Posterior cingulate gyrus (tissue), 11 donors: ENCODE measurements at places on chromosomes 4 and X.

- DNase-seq = no peak
Measured at GRCh38 chr4:128633067-128633466, 176.4 kb upstream of the JADE1 start.

GRCh38 chr4:68581383-68582338, 5.5 kb upstream of the UGT2B17 start:
- DNase-seq = no peak

DNA sequence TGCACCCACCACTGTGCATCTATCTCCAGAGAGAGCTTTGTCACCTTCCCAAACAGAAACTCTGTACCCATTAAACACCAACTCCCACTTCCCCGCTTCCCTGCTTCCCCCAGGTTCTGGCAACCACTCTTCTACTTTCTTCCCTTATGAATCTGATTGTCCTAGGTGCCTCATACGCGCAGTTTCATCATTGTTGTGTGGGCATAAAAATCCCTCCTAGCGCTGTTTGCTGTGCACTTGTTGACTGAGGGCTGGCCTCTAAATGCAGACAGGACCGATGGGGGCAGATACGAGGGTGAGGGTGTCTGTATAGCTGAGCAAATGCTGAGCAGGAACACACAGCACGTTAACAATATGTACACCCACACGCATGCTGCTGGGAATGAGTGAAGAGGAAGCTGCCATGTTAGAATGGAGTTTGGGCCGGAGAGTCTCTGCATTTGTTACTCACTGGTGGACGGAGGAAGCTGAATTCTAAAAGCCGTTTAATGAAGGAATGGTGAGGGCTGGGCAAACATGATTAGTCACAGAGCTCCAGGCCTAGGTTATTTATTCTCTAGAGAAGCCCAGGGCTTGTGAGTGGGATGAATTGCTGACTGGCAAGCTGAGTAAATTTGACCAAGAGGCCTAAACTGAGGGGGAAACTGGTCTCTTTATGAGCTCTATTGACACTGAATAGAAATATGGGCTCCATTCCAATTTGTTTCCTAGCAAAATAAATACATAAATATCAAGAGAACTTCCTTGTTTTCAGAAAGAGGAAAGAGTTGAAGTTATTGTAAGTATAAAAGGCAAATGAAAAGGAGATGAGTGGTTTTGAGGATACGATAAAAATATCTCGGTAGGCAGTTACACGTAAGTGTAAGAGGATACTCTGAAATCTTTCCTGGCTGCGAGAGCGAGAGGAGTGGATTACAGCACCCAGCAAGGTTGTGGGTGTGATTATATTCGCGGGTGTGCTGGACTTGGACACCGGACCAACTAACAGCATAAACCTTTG, 95.9 kb upstream of the RPS6KA3 start:
- DNase-seq = no peak

DNA sequence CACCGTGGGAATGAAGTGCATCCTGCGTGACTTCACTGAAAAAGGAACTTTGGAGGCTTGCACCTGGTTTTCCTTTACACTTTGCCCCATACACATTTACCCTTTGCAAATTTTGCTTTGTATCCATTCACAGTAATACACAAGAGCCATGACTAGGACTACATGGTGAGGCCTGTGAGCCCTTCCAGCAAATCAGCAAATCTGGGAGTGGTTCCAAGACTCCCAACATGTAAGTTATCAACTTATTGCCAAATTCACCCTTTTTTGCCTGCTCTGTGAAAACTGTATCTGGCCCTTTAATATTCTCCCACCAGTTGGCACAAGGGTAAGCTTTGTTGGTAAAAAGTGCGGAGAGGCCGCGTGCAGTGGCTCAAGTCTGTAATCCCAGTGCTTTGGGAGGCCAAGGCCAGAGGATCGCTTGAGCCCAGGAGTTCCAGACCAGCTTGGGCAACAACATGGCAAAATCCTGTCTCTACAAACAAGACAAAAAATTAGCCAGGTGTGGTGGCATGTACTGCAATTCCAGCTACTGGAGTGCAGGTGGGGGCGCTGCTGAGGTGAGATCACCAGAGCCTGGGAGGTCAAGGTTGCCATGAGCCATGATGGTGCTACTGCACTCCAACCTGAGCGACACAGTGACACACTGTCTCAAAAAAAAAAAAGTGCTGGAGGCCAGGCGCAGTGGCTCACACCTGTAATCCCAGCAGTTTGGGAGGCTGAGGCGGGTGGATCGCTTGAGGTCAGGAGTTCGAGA, 5.0 kb downstream of the PRMT9 start:
- DNase-seq = no peak

DNA sequence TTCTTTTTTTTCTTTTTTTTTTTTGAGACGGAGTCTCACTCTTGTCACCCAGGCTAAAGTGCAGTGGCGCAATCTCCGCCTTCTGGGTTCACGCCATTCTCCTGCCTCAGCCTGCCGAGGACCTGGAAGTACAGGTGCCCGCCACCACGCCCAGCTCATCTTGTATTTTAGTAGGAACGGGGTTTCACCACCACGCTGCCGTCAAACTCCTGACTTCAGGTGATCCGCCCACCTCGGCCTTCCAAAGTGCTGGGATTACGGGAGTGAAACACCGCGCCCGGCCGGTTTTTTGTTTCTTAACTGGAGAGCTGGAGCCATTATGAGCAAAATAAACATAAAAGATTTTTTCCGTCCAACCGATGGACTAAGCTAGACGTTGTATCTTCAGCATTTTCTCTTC, 1.9 kb upstream of the WDR17 start:
- DNase-seq = peak; percentile 69

GRCh38 chr4:27251771-27252170, 391.1 kb downstream of the STIM2 start:
- no peak for DNase-seq

DNA sequence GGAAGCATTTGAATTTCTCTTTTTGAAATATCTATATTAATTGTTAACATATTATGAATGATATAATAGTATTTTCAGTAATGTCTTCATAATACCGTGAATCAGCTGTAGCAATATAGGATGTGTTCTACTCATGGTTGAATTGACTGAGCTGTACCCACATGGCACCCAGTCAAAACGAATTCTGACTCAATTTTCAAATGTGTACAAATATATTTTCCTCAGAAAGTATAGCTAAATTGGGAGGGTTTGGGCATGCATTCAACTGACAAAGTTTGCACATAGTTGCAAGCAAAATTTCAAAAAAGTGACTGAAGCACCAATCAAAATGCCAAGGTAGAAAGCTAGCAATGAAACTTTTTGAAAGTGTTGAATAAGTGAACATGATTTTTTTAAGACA, 188.9 kb downstream of the NAF1 start:
- no peak for DNase-seq

GRCh38 chrX:153910446-153910845, 6.0 kb downstream of the AVPR2 start:
- no peak for DNase-seq

- no peak for DNase-seq
Measured at GRCh38 chr4:23779839-23780238, 110.0 kb downstream of the PPARGC1A start.

DNA sequence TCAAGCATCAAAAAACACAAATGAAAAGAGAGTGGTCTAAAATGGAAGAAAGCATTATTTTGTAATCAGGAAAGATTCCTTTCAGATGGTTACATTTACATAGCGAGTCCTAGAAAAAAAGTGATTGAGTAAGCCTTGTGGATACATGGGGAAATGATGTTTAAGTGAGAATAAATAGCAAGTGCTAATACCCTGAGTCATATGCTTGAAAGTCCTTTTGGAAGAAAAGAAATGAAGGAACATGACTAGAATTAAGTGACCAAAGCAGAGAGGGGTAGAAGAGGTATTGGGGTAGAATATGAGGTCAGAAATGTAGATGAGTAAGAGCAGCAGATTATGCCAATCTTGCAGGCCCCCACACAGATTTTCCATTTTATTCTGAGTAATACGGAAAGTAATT, 814.8 kb upstream of the GRID2 start:
- DNase-seq = no peak

DNA sequence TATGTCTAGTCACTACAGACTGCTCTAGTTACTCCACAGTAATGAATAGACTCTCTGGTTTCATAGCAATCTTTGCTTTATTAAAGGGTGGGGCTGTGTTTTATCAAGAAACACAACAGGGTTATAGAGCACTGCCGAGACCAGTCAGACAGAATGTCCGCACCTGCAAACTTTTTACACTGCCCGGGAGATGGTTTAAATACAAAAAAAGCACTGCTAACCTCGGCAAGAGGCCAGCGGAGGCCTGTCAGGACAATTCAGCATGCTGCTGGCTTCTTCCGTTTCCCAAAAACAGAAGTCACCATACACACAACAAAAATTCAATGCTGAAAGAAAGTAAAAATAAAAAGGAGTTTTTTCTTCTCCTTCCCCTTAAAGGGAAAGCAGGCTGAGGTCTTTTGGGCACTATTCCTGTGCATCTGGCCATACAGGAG, 67.4 kb downstream of the IRF2 start:
- no peak for DNase-seq

DNA sequence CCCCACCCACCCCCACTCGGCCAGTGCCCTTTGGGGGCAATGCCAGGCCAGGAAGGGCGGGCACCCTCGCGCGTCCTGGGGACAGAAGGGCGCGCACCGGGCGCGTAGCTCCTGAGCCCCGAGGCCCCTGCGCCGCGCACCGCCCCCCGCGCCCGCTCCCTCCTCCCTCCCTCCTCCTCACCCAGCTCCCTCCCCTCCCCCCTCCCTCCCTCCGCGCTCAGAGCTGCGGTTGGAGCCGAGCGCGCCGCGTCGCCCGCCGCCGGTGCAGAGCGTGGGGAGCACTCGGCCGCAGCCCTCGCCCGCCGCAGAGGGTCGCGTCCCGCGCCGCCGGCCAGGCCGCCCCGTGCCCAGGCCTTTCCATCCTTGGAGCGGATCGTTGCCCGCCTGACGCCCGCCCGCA, at the start of gene ATP2B3:
TSS of gene ATP2B3 (plus strand) at position 220 of the 400 bp plus-strand sequence. CDS start 18,606 bp downstream, outside the sequence.
- DNase-seq = no peak

DNA sequence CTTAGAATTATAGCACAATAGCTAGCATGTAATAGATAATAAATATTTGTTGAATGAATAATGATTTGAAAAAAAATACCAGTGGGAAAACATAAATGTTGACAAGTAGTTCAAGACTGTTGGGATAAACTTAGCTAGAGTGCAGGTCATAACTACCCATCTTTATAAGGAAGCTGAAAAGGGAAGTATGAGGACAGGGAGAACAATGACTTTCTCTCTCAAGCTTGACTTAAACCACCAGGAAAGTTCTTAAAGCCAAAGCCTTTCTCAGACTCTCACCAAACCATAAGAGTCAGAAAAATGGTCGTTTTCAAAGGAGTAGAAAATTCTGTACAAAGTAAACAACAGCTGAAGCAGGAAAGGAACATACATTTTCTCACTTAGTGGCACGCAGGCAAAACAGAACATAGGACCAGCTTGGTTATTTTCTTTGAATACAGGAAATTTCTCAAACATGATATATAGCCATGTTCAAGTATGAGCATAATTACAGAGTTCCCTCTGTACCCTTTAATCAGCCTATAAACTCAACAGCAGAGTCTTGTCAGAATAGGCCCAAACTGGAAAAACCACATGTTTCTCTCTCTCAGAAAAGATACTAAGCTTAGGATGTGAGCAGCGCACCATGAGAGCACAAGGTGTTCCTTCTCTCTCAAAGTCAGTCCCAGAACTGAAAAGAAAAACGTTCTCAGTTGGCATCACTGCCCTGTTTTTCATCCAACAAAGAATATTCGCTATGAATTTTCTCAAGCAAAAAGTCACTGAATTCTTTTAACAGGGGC, 28.7 kb downstream of the MAPK10 start:
- no peak for DNase-seq

GRCh38 chr4:15239866-15240265, 188.0 kb upstream of the C1QTNF7 start:
- DNase-seq = no peak

- no peak for DNase-seq
Measured at GRCh38 chr4:38967260-38968095, 64.7 kb downstream of the TMEM156 start.

GRCh38 chr4:66575008-66575696, 904.9 kb upstream of the EPHA5 start:
- DNase-seq = no peak

- no peak for DNase-seq
Measured at GRCh38 chr4:70712604-70713452, 8.9 kb upstream of the RUFY3 start.

GRCh38 chr4:166044871-166045270, 171.8 kb downstream of the TLL1 start:
- DNase-seq = no peak

- no peak for DNase-seq
Measured at GRCh38 chrX:150352581-150352980, 10.5 kb upstream of the MAMLD1 start.

DNA sequence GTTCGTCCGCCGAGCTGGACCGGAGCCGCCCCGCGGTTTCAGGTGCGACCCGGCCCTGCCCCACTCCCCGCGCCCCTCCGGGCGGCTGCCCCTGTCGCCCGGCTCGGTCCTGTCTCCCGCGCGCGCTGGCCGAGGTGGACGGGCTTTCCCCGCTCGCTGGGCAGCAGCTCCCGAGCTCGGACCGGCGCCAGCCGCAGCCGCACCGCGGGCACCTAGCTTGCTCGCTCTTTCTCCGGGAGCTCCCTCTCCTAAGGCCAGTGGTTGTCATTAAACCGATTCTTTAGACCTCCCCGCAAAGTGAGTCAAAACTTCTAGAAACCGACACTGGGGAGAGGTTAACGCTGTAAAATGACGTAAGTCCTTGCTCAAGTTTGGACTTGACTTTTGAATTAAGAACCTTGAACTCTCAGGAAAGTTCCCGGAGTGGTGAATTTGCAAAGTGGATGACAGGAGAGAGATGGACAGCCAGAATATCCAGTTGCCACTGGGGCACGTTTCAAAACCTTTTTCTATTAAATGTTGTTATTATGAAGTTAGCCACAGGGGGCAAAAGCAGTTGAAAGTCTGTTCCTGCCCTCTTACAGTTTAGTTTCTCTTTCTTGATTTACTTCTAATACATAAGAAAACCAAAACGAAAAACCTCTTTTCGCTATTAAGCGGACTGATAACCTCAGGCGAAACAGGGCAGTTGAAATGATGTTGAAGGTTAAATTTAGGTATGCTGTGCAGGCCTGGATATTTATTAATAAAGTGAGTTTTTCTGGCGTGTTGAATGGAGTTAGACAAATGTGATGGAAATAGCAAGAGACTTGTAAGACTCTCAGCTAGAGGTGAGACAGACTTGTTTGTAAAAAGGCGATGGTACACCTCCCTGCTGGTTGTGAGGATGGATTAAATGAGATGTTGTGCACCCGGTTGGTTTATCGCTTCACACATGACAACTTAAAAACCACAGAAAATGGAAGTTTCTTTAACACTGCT, 847 bp downstream of the PI4K2B start:
- peak; percentile 21 for DNase-seq

- DNase-seq = no peak
Measured at GRCh38 chrX:53974529-53974928, 69.7 kb downstream of the PHF8 start.

DNA sequence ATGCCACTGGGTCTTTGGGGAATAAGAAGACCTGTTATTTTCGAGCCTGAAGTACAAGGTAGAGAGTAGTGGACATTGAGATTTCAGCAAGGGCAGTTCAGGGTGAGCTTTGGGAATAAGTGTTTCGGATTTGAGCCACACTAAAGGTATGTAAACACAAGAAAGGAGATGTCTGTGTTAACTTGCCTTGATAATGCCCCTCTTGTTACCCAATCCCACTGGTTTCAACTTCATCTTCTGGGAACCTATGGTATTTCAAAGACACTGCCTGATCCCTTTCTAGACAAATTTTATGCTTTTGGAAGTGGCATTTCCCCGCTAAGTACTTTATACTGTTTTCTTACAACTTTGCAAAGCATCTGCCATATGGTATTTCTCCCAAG, 79.4 kb downstream of the SLC9A6 start:
- DNase-seq = no peak
